NCI-H510A treated with DMSO at 0.1 percent for 48 hours (cell line): ENCODE measurements at places on chromosomes 16 and 17.

- DNase-seq: no peak
Measured at GRCh38 chr16:55120826-55121225, 190.2 kb downstream of the IRX5 start.

- no peak for DNase-seq
Measured at GRCh38 chr17:60629120-60629519, 29.1 kb downstream of the PPM1D start.

DNA sequence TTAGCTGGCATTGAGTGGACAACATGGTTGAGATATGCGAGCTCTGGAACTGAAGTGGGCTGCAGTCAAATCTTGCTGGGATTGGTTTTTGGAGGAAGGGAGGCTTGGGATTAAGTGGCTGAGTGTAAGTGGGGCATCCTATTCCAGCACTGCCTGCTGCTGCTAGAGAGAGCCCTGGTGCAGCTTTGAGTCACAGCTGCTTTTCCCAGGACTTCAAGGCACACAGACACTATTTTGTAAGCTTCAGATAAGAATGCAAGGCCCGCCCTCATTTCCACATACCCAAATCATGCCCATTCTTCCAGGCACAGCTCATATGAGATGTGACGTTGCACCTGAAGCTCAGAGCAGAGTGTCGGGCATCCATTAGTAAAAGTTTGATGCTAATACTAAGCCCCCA lies 10.2 kb upstream of the MAF start:
- no peak for DNase-seq

GRCh38 chr17:58281511-58282011 lies 826 bp upstream of the MPO start:
- DNase-seq: no peak

- DNase-seq: peak; percentile 78
Measured at GRCh38 chr17:64780096-64781013, 118.2 kb upstream of the SMURF2 start.

DNA sequence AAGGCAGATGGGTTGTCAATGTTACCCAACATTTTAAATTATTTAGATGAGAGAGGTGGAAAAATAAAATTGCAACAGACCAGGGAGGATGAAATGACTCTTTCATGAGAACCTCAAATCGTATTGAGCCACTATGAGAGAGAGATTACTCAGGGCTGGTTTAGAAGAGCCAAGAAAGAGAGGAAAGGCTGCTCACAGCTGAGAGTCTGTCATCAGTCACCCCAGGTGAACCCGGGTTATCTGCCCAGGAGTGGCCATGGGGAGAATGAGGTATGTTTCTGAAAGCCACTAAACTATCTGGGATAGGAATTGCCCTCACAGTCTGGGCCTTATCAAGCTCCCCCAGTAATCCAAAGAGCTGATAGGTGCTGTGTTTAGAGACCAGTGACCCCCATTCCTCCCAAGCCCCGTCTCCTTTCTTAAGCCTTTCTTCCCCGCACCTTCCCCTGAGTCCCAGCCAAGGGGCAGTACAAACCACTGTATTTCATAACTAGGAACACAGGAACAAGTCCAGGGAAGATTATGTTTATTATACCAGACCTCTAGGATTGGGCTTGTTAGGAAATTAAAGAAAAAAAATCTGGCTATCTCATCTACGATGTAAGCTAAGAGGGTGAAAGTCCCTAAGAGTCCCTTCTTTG lies 158.9 kb upstream of the NOL11 start:
- DNase-seq: no peak

DNA sequence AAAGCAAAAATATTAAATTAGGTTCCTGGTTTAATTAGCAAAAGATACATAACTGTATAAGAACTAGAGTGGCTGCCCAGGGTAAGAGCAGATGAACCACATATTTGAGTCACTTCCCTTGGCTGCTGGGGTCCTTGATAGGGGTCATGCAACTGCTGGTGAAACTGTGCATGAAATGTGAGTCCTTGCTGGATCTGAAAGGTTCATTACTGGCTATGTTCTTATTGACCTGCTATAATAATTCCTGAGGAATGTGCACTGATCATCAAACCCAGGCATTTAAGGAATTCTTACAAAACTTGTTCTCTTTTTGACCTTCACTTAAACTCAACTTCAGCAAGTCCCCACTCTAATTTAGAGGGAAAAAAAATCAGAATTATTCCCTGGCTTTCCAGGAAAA lies 183.4 kb downstream of the ZNF18 start:
- no peak for DNase-seq

DNA sequence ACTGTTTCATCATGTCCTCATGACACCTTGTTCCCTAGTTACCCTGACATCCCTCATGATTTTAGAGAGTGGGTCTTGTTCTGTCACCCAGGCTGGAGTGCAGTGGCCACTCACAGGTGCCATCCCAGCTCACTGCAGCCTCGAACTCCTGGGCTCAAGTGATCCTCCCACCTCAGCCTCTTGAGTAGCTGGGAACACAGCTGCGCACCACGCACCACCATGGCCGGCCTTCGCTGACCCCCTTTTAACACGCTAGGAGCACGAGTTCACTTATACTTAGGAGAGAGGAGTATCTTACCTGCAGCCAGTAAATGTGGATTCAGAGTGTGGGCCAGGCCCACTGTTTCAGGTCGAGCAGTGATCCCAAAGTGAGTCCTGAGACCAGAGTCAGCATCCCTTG lies 21.4 kb downstream of the NT5M start:
- no peak for DNase-seq

DNA sequence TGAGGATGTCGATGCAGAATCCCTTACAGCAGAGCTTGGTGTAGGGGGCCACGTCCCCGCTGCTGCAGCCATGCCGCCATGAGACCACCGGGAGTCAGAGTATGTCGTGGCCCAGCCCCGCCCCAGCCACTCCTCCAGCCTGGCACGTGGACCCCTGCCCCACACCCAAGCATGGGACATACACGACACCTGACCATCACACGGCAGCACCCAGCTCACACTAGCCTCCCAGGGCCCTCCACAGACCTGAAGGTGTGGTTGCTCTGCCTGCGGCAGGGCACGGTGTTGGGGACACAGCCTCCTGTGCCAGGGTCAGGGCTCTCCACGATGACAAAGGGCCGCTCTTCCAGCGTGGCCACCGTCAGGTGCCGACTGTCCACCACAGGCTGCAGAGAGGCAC lies 9.4 kb downstream of the GRIN2C start:
- no peak for DNase-seq

DNA sequence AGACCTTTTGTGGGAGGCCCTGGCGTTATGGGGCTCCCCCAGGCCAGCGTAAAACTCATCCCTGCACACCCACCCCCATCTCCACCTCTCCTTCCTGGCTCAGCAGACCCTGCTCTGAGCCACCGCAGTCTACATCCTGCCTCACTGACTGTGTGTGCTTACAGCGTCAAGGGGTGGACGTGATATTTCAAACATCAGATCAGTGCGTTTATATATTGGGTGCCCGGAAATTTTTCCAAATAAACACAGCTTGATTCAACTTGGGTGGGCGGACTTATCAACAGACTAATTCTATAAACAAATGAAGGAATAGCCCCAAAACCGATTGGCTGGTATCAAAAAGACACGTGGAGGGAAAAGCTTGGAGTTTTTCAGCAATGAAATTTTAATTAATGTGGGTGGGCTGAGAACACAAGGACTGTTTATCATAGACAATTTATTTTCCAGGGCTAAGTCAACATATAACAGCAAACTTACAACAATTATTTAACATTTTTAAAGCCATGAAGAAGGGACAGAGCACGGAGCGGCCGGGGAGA lies at the start of gene FOXL1:
TSS of gene FOXL1 (plus strand) at position 489 of the 539 bp plus-strand sequence. CDS start 175 bp downstream, outside the sequence.
- no peak for DNase-seq

DNA sequence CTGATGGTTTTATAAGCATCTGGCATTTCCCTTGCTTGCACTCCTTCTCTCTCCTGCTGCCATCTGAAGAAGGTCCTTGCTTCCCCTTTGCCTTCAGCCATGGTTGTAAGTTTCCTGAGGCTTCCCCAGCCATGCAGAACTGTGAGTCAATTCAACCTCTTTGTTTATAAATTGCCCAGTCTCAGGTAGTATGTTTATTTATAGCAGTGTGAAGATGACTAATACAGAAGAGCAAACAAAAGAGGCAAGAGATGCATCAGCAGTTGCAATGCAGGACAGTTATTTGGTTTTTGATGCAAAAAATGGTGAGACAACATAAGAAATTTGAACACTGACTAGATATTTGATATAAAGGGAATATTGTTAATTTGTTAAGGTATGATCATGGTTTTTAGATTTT lies 16.8 kb downstream of the TMEM100 start:
- DNase-seq: peak; percentile 78

GRCh38 chr16:88640498-88641247 lies 2.3 kb downstream of the IL17C start:
- DNase-seq: no peak

- no peak for DNase-seq
Measured at GRCh38 chr16:52301026-52301425, 245.9 kb downstream of the TOX3 start.

- DNase-seq: no peak
Measured at GRCh38 chr16:77970371-77970770, 52.0 kb upstream of the CLEC3A start.

- DNase-seq: no peak
Measured at GRCh38 chr17:35679007-35679682, 52.3 kb upstream of the RASL10B start.

DNA sequence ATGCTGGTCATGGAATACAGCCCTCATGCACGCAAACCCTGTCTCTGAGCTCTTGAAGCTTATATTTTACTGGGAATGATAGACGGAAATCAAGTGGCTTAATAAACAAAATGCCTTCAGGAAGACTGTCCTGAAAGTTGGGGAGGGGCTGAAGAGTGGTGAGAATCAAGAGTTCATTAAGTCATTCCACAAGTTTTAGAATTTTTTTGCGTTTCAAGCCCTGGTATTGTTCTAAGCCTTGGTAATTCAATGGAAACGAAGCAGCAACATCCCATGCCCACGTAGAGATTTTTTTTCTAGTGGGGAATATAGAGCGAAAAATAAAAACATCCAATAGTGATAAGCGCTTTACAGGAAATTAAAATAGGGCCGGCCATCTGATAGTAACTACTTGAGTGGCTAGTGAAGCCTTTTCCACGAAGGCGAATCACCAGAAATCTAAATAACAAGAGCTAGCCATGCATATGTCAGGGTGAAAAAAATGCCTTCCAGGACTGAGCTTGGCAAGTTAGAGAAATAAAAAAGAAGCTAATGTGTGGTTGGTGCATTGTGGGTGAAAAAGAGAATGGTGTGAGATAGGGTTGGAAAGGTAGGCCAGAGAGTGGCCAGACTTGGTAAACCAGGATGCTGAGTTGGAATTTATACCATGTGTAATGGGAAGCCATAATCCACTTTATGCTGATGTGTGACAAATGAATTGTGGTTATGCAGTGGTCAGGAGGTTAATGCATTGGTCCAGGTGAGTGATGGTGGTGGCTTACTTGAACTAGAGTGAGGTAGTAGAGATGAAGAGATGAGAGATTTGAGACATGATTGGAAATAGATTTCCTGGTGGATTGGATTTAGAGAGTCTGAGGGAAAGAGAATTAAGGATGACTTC lies 772 bp downstream of the PFAS start:
- DNase-seq: no peak

GRCh38 chr17:73861543-73861942 lies 217.3 kb upstream of the SDK2 start:
- DNase-seq: no peak

DNA sequence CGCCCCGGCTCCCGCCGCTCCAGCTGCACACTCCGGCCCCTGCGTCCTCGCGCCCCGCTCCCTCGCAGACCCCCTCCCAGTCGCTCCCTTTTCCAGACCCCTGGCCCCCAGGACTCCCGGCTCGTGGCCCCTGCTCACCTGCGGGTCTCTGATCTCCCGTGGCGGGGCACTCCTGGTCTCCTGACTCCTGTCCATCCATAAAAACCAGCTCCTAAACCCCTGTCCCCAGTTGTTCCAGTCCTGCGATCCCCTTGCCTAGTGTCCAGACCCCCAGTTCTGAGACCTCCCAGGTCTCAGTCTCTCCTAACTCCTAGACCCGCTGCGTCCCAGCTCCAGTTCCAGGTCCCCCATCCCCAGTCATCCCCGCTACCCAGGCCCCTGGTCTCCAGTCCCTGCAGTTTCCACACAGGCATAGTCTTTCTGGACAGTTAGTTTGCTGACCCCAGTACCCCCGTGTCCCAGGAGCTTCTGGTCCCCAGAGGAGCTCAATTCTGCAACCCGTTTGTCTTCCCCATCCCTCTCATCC lies 379 bp downstream of the SNX29 start:
- no peak for DNase-seq

GRCh38 chr17:43027091-43028032 lies 2.3 kb downstream of the RND2 start:
- DNase-seq: no peak

DNA sequence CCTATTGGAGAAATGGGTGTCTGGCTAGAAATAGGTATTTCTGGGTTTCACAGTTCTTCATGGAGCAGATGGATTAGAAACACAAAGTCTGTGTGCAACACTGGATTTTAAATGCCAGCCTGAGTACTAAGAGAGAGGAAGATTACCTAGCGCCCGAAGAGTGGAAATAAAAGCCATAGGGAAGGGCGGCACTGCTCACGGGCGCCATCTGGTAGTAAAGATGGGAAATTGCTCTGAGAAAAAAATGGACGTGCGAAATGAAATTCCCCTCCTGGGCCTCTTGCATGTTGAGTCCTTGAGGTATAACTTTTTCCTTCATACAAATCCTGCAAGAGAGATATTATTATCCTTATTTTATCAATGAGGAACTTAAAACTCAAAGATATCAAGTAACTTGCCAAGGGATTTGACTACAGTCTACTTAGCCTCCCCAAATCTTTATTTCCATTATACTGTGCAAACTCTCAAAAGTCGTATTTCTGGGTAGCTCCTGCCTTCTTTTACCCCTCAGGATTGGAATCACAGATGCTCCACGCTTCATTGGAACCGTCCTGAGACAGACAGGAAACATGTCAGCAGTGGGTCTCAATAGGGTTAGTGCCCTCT lies 72.8 kb downstream of the MMD start:
- peak; percentile 87 for DNase-seq

DNA sequence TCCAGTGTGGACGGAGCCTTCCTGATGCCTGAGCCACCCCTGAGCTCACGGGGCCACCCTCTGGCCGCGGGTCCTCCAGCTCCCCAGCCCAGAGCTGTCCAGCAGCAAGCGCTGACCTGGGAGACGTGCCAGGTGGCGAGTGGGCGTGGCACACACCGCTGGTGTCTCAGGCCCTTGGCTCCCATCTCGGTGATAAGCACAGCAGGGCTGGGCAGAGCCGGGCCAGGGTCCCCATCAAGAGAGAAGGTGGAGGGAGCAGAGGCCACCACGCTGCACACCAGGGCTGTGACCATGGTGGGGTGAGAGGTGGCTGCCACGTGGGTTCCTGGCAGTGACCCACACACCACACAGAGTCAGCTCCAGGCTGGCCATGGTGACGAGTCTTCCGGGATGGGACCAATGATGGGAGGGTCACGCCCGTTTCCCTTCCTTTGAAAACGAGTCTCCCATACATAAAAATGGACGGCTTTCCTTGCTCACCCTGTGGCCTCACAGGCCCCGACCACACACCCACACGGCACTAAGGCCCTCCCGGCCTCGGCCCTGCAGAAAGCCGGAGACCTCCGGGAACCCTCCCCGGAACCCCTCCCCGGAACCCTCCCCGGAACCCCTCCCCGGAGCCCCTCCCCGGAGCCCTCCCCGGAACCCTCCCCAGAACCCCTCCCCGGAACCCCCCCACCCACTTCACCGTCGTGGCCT lies 16.8 kb downstream of the UTS2R start:
- no peak for DNase-seq
